ENCODE measurements at places on chromosomes 13 and 19.

GRCh38 chr19:22052644-22053013 is 345 bp downstream of the ZNF257 start:
- DNase-seq: no peak

GRCh38 chr19:53466726-53467484 is 628 bp upstream of the ZNF813 start:
- no peak for DNase-seq

DNA sequence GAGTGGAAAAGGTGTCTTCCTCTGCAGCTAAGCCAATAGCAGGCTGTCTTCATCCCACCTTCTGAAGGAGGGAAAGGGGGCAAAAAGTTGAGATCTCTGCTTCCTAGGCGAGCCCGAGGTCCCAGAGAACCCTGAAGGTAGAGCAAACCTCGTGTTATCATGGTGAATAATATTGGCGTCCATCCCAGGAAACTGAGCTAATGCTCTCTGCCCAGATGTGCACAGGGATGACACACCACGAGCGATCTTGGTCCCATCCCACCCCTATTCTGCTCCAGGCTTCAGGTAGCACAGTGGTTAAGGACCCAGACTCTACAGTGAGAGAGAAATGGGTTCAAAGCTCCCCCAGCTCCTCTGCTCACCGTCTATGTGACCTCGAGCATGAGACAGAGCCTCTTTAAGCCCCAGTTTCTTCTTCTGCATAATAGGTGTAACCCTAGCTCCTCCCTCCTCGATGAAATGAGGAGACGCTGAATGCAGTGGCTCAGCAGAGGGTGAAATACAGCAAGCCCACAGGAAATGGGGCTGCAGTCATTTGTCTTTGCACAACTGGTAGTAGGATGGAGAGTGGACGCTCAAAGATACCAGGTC is 9.9 kb upstream of the CEACAM20 start:
- no peak for DNase-seq

DNA sequence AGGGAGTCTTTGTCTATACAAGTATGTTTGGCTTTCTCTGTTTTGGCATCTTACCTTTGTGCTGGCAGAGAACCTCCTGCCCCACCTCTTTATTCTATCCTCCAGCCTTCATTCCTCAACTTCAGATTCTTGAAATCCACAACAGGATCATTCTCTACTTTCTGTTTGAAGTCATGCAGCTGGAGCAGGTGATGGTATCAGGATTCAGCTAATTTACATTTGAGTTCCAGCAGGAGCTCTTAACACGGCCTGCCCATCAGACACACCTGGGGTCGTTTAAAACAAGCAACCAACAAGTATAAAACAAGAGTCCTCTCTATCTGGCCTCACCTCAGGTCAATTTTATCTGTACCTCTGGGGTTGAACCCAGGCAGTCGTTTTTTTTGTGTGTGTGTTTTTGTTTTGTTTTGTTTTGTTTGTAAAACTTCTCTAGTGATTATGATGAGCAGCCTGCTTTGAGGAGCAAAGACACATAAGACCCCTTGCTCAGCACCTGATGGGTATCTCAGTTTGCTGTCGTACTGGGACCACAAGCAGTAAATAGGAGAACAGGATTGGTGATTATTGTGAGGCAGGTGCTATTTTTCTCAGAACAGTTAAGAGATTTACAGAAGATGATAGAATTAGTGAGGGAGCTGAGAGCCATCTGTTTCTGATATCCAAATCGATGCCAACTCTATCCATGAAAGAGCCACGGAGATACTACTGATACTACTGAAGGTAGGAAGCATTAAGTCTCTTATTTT is 78.4 kb downstream of the GPC6 start:
- DNase-seq: no peak

DNA sequence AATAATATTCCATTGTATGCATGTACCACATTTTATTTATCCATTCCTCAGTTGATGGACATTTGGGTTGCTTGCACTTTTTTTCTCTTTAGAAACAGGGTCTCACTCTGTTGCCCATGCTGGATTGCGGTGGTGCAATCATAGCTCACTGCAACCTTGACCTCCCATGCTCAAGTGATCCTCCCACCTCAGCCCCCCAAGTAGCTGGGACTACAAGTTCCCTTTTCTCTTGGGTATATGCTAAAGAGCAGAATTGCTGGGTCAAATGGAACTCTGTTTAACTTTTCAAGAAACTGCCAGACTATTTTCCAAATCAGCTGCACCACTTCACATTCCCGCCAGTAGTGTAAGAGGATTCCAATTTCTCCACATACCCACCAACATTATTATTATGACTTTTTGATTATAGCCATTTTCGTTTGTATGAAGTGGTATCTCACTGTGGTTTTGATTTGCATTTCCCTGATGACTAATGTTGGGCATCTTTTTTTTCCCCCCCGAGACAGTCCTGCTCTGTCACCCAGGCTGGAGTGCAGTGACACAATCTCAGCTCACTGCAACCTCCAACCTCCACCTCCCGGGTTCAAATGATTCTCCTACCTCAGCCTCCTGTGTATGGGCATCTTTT is 7.6 kb upstream of the IPO5 start:
- no peak for DNase-seq

- no peak for DNase-seq
These were observed 353.1 kb downstream of the EFNB2 start for GRCh38 chr13:106182404-106182803.

- DNase-seq: no peak
These were observed 78.8 kb downstream of the RAP2A start for GRCh38 chr13:97512732-97513131.

DNA sequence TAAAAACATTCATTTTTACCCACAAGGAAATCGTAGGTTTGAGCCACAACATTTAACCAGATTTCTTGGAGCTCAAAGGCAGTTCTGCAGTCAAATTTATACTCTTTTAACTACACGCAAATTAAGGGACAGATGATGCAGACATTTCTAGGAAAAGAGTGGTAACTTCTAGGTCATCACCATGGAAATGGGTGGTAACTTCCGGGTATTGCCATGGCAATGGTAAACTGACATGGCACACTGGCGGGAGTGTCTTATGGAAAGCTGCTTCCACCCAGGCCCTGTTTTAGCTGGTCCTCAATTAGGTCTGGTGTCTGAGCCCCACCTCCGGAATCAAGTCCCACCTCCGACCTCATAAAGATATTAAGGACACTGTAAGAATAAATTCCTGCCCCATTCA is 10.4 kb upstream of the LYPD5 start:
- no peak for DNase-seq

GRCh38 chr13:32491028-32491427 is 47.6 kb downstream of the N4BP2L2 start:
- no peak for DNase-seq

DNA sequence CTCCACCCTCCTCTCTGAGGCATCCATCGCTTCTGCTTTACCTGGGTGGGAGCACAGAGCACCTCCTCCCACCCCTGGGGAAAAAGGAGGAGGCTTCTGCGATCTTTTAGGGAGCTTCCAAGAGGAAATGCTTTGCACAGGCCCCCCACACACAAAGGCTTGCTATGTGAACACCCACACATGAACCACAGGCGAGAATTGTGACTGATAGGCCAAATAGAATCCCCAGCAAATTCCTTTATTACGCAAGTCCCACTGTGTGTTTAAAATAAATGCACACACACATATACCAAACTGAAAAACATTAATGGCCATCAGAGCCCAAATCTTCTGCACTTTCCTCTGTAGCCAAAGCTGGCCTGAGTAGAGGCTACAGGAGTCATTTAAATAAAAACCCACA is 50.6 kb downstream of the HSPH1 start:
- DNase-seq: no peak

GRCh38 chr13:114258589-114258988 is 22.8 kb upstream of the UPF3A start:
- DNase-seq: no peak

DNA sequence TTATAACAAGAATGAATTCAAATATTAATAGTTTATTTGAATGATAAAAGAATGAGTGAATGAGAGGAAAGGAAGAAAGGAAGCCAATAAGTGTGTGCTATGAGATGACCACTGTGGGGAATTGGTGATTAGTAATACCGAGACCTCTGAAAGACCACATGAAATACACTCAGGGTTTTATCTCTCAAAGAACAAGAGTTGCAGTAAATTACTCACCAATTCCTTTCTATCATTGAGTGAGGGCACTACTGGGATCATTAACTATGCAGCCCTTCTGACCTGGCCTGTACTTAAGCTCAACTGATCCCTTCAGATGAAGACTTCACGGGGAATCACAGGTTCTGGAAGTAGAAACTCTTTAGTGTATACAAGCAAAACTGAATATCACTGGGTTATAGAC is 1636.1 kb downstream of the SLITRK5 start:
- no peak for DNase-seq

DNA sequence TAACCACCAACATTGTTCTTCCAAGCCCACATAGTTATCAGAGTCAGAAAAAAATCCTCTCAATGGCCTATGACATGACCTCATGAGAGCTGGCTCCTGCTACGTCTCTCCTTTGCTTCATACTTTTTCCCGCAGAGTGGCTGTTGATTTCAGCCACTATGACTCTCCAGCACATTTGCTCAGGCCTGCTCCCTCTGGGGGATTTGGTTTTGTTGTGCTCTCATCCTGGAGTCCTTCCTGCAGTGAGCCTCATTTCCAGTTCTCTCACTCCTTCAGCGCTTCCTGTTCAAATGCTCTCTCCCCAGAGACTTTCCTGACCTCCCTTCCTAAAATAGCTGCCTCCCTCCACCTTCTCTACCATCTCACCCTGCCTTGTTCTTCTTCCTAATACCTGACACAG is 72.0 kb upstream of the USP29 start:
- no peak for DNase-seq

GRCh38 chr19:17202249-17202648 is 12.9 kb upstream of the USE1 start:
- DNase-seq: no peak

DNA sequence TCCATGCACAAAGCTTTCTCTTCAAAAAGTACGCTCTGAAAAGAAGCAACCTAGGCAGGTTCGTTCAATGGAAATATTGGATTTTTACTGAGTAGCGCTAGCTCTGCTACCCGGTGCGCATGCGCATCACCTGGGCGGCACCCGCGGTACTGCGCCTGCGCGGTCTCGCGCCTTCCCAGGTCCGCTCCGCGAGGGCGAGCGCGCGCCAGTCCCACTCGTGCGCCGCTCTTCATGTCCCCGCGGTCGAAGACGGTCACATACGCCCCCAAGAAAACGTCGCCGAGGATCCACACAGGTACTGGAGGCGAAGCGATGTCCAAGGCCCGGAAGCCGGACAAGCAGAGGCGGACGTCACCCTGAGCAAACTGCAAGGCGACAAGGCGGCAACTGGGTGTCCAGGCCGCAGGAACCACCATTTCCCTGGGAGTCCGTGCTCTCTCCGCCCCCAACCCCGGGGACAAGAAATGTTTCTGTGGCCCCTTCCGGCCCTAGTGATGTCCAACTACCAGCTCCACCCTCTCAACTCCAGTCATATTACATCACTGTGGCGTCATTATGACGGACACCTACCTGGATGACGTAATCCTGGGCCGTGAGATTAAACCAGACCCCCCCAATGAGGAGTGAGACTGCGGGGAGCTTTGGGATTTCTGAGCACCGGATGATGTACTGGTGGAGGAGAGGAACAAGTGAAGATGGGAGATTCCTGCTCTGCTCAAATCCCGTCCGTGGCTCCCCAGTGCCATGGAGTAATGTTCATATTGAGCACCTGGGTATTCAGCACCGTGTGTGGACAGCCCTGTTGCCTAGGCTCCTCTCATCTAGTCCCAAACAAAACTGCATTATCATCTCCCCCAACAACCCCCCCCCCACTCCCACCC is 4.8 kb upstream of the KCNC3 start:
- DNase-seq: no peak

- no peak for DNase-seq
These were observed 874.9 kb downstream of the EFNB2 start for GRCh38 chr13:105660561-105660960.

GRCh38 chr19:7833225-7834099 is 3.4 kb downstream of the EVI5L start:
- no peak for DNase-seq

DNA sequence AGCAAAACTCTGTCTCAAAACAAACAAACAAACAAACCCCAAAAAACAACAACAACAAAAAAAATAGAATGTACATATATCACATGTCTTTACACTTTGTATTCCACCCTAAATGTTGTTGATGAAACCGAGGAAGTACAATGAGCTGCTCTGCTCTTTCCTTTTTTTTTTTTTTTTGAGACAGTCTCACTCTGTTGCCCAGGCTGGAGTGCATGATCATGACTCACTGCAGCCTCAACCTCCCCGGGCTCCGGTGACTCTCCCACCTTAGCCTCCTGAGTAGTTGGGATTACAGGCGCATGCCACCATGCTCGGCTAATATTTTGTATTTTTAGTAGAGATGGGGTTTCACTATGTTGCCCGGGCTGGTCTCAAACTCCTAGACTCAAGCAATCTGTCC is 30.6 kb upstream of the LRP3 start:
- DNase-seq: no peak

GRCh38 chr13:99828123-99828522 is 143.4 kb downstream of the ZIC5 start:
- DNase-seq: no peak

Data from endothelial cell (in vitro differentiated cells).